ENCODE measurements at places on chromosomes 5 and 9. TPM values are rescaled to one million over a fixed set of nuclear protein-coding genes. Genes with fewer than 3 reads are reported as not detected.

TPD52L3 gene
- total RNA-seq, result not detected

BSPRY gene
- 0.13 TPM for total RNA-seq

TRPM3 gene
- not detected for total RNA-seq

FOXD4L6 gene
- total RNA-seq, result not detected

DNA sequence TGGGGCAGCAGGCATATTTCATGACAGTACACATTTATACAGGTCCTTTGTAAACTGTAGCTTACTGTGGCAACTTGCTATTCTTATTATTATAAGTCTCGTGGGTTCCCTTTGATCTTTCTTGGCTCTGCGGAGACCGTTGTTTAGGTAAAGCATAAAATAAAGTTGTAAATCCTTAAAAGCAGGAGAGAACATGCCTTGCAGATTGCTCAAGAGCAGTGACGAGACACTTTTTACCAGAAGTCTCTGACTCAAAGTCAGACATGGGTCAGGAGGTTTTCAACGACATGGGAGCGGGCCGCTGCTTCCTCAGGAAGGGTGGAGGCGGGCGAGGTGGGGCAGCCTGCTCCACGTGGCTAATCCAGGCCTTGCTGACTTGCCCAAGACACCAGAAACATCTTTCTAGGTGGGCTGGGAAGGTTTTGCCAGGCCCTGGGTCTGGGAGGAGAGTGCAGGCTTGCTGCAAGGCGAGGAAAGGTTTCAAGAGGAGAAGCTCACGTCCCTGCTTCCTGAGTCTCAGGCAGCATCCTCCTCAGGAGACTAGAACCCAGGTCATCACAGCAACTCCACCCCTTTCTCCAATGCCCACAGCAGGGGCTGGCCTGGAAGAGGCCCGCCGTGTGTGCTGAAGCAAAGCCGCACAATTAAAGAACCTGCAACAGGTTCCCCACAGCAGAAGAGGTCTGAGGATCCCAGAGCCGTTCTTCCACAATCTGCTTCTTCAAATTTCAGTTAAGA is 6.5 kb downstream of the TBC1D2 start:
- no peaks in the 10 kb centered on the region for H3K27me3 ChIP-seq
- DNase-seq, result no peak
- H3K27ac ChIP-seq, result no peak overlapping the region
- H3K36me3 ChIP-seq, result no peaks in the 10 kb centered on the region

GRCh38 chr9:137348769-137349470 is 46.8 kb upstream of the NRARP start:
- H3K27me3 ChIP-seq, result no peaks in the 10 kb centered on the region
- no peaks in the 10 kb centered on the region for H3K36me3 ChIP-seq
- no peaks in the 10 kb centered on the region for H3K4me1 ChIP-seq
- H3K27ac ChIP-seq, result no peak overlapping the region
- H3K4me3 ChIP-seq, result no peak overlapping the region

DNA sequence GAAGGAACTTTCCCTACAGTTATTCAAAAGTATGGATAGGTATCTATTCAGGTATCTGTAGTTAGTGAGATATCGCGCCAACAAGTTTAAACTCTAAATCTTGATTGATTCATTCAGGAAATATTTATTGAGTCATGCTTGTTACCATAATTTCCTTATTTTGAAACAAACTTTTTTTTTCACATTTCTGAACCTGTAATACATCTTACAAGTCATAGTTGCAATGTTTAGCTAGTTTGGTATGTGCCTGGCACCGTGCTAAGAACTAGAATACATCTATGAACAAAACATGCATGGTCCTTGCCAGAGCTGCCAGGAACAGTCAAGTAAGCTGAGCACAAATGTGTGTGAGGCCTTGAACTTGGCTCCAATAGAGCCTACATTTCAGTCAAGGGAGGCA is 226.4 kb downstream of the PCSK5 start:
- no peaks in the 10 kb centered on the region for H3K4me1 ChIP-seq
- H3K36me3 ChIP-seq, result no peaks in the 10 kb centered on the region
- H3K4me3 ChIP-seq, result no peak overlapping the region
- H3K27me3 ChIP-seq, result no peaks in the 10 kb centered on the region
- H3K27ac ChIP-seq, result no peak overlapping the region

- no peaks in the 10 kb centered on the region for H3K4me1 ChIP-seq
- H3K27me3 ChIP-seq, result no peaks in the 10 kb centered on the region
- H3K4me3 ChIP-seq, result no peak overlapping the region
Observed at GRCh38 chr9:86672966-86673365, 274.3 kb downstream of the GAS1 start.

GRCh38 chr5:156120777-156121176 is 206.2 kb upstream of the SGCD start:
- no peak for DNase-seq
- no peaks in the 10 kb centered on the region for H3K4me1 ChIP-seq
- H3K36me3 ChIP-seq, result no peaks in the 10 kb centered on the region
- H3K27ac ChIP-seq, result no peak overlapping the region
- no peaks in the 10 kb centered on the region for H3K27me3 ChIP-seq
- no peak overlapping the region for H3K4me3 ChIP-seq

DNA sequence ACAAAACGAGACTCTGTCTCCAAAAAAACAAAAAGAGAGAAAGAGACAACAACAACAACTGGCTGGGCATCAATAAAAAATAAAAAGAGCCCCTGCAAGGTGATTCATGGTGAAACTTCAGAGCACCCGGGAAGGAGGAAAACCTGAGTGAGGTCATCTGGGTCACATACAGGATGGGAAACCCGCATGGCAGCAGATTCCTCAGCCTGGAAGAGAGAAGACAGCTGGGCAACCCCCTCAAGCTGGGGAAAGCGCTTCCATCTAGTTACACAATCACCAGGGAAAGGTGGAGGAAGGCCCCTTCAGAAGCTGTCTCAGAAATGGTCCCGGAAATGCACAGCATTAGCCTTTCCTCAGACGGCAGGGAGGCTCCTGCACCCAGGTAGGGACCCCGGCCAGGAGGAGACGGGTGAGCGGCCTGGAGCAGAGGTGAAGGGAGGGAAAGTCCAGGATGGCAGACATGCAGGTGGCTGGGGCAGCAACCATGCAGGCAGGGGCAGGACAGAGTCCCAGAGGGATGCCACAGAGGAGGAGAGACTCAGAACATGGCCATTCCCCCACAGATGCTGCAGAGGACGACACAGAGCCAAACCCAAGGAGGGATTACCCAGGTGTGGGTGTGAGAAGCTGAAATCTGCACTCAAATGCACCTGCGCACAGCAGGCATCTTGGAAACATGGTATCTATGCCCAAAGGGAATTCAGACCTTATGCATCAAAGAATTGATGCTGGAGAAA is 29.4 kb downstream of the CAMSAP1 start:
- no peak for DNase-seq
- H3K4me1 ChIP-seq, result no peaks in the 10 kb centered on the region
- no peak overlapping the region for H3K4me3 ChIP-seq

GRCh38 chr9:112218908-112219307 is 43.8 kb upstream of the SUSD1 start:
- H3K27me3 ChIP-seq, result no peaks in the 10 kb centered on the region
- H3K36me3 ChIP-seq, result peaks cover 7% of the 10 kb centered on the region
- no peaks in the 10 kb centered on the region for H3K4me1 ChIP-seq
- no peak overlapping the region for H3K4me3 ChIP-seq
- H3K27ac ChIP-seq, result no peak overlapping the region

All from Panc1 (cell line).